ENCODE measurements at places on chromosomes 5 and 9.
A peak's percentile ranks its signal among the peaks of the same experiment; 100 is the strongest.

DNA sequence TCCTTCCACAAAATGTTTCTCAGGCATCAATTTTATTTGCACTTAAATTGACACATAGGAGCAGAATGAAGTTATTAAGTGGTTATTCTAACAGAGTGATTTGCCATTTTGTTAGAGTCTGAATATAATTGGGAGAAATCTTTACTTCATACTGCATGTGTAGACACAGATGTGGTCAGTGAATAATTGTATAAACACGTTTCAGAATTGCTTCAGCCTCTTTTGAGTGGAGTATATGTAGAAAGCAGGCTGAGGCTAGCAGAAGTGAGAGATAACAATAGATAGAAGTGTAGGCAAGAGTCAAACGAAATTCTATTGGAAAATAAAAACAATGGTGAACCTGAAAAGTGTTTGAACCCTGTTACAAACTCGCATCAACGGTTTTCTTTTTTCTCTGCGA, 270.7 kb downstream of the TMEM167A start:
- DNase-seq = no peak

DNA sequence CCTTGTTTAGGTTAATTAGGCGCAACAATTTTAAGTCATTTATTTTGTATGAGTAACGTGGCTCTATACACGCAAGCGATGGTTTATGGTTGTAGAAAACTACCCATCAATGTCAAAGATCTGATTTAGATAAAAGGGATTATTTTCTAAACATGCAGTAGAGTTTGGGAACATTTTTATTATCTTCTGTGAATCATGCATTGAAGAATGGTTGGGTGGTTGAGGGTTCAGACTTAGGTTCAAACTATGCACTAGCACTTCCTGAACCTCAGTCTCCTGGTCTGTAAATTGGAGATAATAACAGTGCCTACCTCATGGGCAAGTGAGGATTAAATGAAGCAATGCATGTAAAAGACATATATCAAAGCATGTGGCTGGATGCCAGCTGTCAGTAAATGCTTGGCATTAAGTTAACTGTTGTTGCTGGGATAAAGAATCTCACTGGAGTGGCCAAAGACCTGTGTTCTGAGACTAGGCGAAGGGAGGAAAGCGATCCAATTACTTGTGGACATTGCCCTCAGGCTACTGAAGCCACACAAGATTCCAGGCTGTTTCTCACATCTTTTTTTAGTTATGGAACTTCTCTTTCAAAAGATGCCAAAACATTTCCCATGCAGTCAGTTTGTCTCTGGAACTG, 1.1 kb upstream of the OTULINL start:
- DNase-seq = no peak

GRCh38 chr5:156155598-156155997, 171.4 kb upstream of the SGCD start:
- no peak for DNase-seq

GRCh38 chr5:1008451-1009358, at the start of gene NKD2:
Gene NKD2, plus strand, starts transcription at chr5:1008802. Its CDS starts 256 bp downstream, at chr5:1009058.
- peak; percentile 70 for DNase-seq

DNA sequence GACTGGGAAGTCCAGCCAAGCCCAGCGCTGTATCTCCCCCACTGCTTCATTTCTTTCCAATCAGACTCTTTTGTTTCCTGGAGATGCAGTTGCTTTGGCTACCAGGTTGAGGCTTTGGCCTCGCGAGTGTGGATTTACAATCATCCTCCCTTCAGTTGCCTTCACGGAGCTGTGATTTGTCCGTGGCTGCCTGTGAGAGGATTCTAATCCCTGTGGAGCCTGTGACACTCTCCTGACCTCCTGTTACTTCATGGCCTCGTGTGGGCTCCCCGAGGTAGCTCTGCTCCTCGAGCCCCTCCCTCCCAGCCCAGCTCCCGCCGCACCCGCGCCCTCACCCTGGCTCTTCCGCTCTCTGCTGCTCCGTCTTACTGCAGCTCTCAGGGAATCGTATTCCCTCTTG, 107.2 kb upstream of the STC2 start:
- no peak for DNase-seq

All from urothelium cell line (cell line).